ENCODE measurements at places on chromosomes 12 and 14. TPM values are rescaled to one million over a fixed set of nuclear protein-coding genes. Genes with fewer than 3 reads are reported as not detected.

Gene SCN8A
- total RNA-seq: 0.33 TPM

Gene CDKN1B
- total RNA-seq: 71.8 TPM

Gene RNASE11
- not detected for total RNA-seq

Gene GALNT6
- total RNA-seq: 1.4 TPM

Gene LHX5
- total RNA-seq: not detected

Gene AKAP6
- total RNA-seq: 38.6 TPM

Gene GARIN6
- not detected for total RNA-seq

DNA sequence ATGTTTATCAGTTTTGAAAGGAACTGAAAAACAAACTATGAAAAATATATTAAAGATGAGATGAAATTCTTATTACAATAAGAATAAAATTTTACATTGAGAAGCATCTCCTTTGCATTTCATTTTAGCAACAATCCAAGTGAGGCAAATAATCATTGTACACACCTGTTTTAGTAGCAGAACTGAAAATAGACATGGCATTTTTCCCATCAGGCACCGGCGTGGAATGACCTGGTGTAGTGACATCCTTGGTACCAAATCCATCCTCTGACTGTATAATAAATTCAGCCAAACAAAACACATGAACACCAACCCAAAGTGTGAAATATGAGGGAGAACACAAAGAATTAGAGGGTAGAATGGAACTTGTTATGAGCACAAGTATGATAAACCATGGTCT lies 271.4 kb downstream of the MED13L start:
- DNase-seq: no peak

GRCh38 chr12:95204141-95204866 lies 13.0 kb downstream of the FGD6 start:
- no peak for DNase-seq

DNA sequence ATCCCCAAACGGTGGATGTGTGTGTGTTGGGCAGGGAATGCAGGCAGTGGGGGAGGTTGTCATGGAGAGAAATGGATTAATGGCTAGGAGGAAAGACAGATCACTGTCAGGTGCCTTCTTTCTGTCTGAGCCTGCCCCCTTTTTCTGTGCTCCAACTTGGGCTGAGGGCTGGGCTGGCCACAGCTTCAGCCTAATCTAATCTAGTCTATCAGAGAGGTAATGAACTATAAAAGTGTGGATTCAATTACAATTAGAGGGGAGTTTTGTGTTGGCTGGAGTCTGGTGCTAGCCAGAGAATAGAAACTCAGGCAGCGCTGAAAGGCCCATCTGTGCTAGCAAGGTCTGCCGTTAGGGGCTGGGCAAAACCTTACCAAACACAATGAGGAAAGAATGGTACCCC lies 41.2 kb downstream of the NEUROD4 start:
- DNase-seq: no peak

DNA sequence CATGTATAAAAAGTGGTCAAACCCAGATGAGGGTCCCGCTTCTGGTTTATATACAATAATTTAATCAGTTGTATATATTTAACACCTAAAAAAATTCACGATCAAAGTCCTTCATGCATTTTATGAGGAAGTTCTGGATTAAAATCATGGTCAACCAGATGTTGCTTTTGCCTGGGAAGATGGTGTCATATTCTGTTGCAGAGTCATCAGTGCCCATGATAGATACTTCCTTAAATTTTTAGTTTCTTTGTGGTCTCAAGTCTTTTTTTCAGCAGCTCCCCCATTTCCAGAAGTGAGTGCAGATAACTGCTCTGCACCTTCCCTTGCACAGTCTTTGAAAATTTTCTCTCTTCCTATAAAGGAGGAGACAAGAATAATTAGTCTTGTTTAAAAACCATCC lies 16.1 kb downstream of the ERP29 start:
- DNase-seq: no peak

GRCh38 chr14:64303471-64303917 lies 9.3 kb upstream of the ESR2 start:
- no peak for DNase-seq

DNA sequence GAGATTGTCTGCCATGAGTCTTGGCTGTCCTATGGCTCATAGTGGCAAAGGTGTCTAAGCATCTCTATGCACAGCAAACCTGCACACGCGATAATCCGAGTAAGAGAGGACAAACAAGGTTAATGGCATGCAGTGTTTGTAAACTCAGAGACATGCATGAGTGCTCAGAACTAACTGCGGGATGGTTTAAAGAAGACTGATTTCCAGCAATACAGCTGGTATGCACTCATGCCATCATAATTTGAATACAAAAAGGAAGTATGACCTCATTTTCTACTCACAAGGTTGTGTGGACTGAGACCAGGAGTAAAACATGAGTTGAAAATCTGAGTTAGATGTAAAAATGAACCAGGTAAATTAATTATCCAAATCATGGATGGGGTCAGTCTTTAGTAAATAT lies 16.6 kb upstream of the TCP11L2 start:
- no peak for DNase-seq

DNA sequence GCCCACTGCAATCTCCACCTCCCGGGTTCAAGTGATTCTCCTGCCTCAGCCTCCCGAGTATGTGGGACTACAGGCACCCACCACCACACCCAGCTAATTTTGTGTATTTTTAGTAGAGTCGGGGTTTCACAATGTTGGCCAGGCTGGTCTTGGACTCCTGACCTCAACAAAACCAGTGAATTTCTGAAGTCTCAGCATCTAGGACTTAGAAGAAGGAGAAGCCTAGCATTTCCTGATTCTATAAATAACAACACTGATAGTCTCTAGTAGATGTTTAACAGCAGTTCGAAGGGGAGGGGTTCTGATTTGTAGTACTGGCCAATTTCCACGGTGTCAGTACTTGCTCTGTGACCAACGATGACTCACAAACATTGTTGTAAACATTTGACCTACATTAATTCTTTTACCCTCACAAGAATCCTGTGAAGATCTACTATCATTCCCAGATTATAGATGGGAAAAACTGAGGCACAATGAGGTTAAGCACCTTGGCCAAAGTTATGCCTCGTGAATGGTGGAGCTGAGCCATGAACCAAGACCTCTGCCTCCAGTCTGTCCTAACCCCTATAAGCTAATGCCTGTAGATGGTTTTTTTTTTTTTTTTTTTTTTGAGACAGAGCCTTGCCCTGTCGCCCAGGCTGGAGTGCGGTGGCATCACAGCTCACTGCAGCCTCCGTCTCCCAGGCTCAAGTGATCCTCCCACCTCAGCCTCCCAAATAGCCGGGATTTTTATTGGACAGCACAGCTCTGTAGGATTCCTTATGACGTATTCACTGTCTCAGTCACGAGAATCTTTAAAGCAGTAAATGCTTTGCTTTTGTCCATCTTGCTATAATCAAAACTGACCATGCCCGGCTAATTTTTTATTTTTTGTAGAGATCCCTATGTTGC lies 5.2 kb downstream of the P2RX4 start:
- DNase-seq: no peak

DNA sequence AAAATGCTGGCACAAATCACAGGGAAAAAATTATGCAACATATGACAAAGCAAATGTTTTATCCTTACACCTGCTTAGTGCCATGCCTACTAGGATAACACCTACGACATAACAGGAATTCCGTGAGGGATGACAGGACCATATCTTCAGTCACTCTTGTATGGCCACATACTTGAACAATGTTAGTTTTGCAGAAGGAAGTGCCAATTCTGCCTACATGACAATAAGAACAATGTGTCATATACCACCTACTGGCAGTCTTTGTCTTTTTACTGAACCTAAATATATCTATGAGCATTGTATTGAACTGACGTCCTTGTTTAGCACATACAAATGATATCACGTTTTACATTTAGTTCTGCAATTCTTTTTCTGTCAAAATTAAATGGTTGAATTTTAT lies 234.0 kb downstream of the ADAMTS20 start:
- no peak for DNase-seq

GRCh38 chr14:94593749-94594431 lies 12.7 kb downstream of the SERPINA5 start:
- no peak for DNase-seq

- DNase-seq: no peak
Observed at GRCh38 chr12:119803381-119803791, 73.7 kb downstream of the CIT start.

DNA sequence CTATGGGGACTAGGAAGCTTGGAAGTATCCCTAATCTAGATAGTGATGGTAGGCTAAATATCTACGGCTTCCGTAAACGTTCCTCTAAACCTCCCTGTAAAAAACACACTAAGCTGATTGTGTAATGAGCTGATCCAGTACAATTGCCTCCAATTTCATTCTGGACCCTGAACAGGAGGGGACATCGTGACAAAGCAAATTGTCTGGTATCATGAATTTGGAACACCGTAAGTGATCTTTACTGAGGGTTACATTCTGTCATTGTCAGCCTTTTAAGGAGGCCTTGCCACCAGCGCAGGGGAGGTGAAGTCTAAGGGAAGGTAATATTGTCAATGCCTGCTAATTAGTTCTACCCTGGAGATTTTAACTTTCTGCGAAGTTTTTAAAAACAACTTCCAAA lies 487 bp upstream of the MGST1 start:
- DNase-seq: no peak

DNA sequence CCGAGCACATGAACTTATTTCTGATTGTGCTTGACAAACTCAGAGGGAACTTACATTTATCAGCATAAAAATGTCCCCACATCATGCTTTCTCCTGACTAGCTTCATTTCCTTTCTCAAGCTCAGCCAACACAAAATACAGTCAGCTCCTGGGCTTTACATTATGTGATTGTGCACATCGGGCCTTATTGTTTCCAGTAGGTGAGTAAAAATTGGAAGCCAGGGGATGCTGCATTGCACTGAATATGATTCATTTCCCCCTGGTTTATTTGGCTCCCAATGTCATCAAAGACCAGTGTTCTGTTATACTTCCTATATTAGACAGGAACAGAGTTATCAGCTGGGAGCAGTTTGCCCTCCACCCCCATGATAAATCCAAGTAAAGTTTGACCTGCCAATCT lies 521.8 kb downstream of the RMST start:
- DNase-seq: no peak

DNA sequence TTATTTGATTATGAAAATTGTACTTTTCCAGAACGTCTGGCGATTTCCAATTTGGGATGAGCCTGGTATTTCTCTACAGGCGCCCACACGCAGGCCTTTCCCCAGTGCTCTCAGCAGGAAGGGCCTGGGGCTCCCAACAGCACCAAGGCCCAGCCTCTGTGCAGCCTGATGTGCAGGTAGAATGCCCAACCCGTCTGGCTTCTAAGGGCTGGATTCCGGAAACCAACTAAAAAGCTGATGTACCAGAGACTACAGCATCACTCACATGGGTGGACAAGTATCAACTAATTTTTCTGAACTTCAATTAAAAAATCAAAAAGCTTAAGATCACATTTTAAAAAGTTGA lies 25.8 kb downstream of the CDC42BPB start:
- no peak for DNase-seq

- DNase-seq: no peak
Observed at GRCh38 chr14:73591690-73592449, at the start of gene ACOT4. ACOT4 (plus strand) TSS chr14:73591873; CDS start chr14:73591960, 87 bp downstream.

- no peak for DNase-seq
Observed at GRCh38 chr14:74856366-74856765, 19.6 kb downstream of the PROX2 start.

All from esophagus muscularis mucosa (tissue), 4 donors.